ENCODE measurements at places on chromosomes 7 and 10.

DNA sequence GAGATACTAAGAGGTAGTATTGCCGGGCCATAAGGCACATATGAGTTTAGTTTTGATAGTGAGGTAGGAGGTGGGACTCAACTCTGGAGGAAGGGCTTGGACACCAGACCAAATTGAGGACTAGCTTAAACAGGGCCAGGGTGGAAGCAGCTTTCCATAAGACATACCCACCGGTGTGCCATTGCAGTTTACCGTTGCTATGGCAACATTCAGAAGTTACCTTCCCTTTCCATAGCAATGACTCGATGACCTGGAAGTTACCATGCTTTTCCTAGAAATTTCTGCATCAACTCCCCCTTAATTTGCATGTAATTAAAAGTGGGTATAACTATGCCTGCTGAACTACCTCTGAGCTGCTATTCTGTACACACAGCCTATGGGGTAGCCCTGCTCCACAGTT, 10.9 kb upstream of the SNX10 start:
- no peak for DNase-seq

DNA sequence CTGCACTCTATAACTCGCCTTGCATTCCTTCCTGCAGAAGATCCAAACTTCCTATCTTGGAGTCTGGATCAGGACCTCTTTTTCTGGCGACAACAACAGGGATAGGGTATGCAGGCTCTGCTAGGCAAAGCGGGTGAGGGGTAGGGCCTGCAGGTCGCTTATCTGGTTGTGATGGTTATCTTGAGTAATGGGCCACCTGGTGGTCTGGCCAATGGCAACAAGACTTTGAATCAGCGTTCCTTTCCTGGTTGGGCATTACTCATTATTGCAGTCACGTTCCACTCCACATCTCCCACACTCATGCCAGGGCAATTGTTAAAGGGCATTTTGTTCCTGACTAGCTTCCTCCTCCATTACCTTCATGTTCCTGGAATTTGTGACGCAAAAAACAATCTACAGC, 48.4 kb upstream of the PLXDC2 start:
- no peak for DNase-seq

DNA sequence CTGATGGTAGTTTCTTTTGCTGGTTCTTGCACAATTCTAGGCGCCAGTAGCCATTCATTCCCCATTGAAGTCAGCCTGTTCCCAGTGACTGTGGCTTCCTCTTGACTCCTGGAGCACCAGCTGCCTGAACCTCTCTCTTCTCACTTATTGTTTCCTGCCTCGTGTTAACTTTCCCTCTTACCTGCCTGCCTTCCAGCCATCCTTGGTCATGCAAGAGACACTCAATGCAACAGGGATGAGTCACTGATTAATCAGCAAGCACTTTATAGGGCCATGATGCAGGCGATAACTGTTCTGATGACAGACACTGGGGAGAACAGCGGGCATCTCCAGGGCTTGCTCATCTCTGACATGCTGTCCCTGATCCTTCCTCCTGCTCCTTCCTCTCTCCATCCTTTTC, 122.0 kb downstream of the PLCE1 start:
- DNase-seq = no peak

GRCh38 chr7:42611961-42612360, 299.9 kb downstream of the C7orf25 start:
- DNase-seq = no peak

DNA sequence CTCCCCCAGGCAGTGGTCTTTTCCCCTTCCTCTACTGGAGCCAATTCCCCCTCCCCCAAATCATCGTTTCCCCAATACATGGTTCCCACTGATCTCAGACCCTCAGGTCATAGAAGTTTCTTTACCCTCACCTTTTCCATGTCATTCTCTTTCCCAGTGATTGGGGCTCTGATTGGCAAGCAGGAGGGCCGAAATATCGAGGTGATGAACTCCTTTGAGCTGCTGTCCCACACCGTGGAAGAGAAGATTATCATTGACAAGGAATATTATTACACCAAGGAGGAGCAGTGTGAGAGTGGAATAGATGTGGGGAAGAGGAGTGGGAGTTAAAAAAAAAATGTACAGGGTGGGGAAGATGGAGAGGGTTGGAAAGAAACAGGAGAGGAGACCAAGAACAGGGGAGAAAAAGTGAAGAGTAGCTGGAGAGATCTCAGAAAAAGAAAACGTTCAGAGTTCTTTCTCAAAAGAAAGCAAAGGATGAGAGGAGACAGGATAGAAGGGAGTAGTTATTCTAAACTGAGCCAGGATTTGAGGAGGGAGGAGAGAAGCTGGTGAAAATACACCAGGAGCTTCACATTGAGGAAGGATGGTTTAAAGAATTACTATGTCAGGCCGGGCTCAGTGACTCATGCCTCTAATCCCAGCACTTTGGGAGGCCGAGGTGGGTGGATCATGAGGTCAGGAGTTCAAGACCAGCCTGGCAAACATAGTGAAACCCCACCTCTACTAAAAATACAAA, 858 bp downstream of the COPS6 start:
- no peak for DNase-seq

- no peak for DNase-seq
These were observed 106.3 kb downstream of the GRK5 start for GRCh38 chr10:119313644-119314043.

- no peak for DNase-seq
These were observed 26.3 kb downstream of the SAMD8 start for GRCh38 chr10:75137533-75138438.

- peak; percentile 42 for DNase-seq
These were observed 70.3 kb upstream of the NANOS1 start for GRCh38 chr10:118958984-118959925.

DNA sequence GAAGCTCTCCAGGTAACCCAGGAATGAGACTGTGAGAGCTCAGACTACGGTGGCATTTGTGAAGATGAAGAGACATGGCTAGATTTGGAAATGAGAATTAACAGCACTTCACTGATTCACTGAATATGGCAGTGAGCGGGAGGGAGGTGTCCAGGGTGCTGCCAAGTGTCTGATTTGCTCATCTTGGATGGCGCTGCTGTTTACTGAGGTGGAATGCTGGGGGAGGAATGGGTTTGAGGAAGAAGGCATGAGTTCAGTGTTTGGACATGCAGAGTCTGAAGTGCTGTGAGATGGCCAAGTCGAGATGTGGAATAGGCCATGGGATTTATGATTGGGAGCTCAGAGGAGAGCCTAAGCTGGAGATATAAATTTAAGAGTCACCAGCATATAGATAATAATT, 437.1 kb upstream of the NPVF start:
- no peak for DNase-seq

DNA sequence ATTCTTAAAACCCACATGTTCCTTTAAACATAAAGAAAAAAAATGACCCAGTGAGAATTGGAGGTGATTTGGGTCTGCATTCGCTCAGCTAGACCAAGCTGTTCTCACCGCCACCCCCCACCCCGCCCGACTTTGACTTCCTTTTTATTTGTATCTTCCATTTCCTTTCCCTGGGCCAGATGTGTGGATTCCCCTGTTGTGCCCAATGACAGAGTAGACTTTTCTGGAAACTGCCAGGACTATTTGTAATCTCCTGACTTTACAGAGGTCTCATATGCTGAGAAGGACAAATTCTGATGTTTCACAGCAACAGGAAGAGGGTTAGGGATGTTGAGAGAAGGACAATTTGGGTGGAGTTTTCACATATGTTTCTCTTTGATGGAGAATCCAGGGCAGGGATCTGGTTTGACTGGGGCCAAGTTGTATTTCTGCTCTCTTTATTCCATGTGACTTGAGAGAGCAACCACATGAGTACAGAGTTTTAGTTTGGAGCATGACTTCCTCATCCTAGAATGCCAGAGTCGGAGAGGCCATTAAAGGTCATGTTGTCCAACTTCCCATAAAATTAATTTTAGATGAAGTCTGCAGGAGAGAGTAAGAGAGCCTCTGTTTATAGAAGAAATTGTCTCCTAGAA, 1023.2 kb downstream of the LRMDA start:
- DNase-seq = no peak

DNA sequence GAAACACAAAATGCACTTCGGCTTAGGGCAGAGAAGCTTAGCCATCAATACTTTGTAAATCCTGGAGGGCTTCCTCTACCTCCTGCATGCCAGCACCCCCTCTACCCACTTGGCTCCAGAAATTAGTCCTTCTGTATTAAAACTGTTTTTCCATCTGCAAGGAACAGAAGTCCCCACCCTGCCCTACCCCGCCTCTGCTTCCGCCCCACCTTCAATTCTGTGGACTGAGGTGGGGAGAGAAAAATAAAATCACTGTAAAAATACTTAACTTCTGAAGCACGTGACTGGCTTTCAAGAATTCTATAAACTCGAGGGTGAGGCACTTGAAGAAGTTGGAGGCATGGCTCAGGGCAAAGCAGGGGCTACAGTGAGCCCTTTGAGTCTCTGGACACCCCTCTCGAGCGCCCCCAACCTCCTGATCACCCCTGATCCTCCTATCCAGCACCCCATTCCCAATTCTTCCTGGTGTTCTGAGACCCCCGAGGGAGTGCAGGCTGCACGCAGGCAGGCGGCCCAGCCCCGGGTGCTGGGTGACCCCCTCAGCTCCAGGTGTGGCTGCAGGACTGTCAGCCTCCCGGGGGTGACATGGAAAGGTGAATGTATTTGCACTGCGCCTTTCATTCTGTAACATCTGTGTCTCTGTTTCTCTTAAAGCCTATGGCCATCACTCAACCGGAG, 7.3 kb upstream of the KIAA1217 start:
- DNase-seq = no peak

DNA sequence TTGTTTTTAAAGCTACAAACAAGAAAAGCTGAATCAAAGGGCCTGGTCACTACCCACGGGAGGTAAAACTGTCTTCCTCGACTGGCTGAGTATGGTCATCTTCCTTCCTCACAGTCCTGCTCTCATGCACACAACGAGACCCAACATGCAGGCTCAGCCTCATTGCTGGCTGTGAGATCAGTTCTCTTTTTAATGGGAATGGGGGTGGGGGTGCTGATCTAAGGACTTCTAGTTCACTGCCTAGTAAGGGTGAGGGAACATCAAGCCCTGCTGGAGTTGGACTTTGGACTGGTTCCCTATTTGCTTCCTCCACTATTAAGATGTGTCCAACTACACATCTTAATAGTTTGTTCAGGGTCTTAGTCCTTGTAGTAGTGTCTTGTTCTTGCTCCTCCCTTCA, 48.2 kb downstream of the ABCB4 start:
- no peak for DNase-seq

- DNase-seq = no peak
These were observed 152.6 kb downstream of the C10orf105 start for GRCh38 chr10:71567006-71567405.

DNA sequence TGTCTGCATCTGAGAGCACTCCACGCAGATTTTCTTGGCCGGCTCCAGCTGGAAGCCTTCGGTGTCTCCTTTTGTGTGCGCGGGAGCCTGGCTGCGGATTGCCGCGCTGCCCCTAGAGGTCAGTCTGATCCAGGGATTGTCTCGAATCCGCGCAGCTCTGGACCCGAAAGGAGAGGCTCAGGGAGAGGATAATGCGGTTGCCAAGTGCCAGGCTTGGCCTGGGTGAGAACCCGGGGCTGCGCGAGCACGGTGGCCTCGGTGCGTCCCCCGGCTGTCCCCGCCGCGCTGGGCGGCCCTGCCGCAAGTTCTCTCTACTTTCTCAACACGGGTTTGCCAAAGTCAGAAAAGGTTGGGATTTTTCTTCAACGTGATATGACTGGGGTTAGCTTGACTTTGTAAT, 140.9 kb downstream of the ADCYAP1R1 start:
- peak; percentile 69 for DNase-seq

GRCh38 chr7:108196004-108196403, 65.8 kb upstream of the LAMB4 start:
- no peak for DNase-seq

GRCh38 chr10:10803278-10803677, 214.4 kb upstream of the CELF2 start:
- no peak for DNase-seq

GRCh38 chr10:31242902-31243301, 76.1 kb upstream of the ZEB1 start:
- DNase-seq = no peak

DNA sequence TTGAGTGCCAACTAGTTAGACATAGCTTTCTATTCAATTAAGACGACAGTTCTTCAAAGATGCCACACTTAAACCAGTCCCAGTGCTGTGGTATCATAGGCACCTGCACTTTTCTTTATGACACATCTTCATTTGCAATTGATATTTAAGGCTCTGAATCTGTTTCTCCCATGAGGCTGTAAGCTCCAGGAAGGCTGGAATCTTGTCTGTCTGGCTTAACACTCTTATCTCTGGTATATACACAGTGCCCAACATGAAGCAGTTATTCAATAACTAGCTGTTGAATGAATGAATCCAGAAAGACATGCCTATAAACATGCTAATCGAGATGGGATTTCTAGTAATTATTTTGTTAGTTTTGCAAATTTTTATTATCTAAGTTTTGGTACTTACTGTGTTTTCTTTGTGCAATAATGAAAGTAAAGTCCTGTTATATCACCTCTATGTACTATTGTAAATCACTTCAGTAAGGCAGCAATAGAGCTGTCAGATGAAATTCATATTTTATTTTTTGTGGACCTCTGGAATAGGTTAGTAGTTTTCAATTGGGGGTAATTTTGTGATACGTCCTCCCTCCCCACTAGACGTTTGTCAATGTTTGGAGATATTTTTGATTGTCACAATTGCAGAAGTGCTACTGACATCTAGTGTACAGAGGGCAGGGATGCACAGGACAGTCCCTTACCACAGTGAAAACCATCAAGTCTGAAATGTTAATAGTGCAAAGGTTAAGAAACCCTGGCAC, 51.3 kb upstream of the STEAP4 start:
- no peak for DNase-seq

- DNase-seq = no peak
These were observed 302.4 kb upstream of the NEBL start for GRCh38 chr10:21199501-21199900.

DNA sequence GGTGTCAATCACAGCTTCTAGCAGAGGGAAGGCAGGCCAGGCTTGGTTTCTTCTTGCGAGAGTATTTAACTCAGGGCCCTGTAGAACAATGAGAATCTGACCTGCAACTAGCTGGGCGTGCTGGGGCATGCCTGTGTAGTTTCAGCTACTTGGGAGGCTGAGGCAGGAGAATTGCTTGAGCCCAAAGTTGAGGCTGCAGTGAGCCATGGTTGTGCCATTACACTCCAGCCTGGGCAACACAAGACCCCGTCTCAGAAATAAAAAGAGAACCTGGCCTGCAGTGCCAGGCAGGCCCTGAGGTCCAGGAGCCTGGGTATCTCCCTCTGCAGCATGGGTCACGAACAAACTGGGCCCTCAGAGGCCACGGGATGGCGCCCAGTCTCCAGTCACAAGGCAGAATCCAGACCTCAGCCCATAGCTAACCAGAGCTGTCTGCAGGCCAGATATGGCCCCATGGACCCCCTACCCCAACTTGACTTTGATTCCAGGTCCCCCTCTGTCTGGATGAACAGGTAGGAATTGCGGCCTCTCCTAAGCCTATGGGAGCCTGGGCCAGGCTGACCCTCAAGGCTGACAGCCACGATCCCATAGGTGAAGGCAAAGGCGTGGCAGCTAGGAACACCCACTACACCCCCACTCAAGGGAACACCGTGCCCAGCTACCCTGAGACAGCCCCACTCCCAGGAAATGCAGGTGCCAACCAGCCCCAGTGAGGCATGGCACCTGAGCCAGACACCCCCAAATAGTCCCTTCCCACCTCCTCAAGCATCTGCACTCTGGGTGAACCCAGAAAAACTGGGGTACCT, 102.7 kb upstream of the TNRC18 start:
- DNase-seq = no peak

- DNase-seq = no peak
These were observed 81.4 kb downstream of the ZNF33B start for GRCh38 chr10:42556931-42557330.

All from midbrain (tissue), 1 donor.